Stimulated activated CD4-positive, alpha-beta T cell treated with anti-CD3 and anti-CD28 coated beads, Interleukin-4, amount 100 ng/mL, for 4 hours (primary cell): ENCODE measurements at places on chromosomes 12 and 14.
A peak's percentile ranks its signal among the peaks of the same experiment; 100 is the strongest.

- no peak for DNase-seq
Measured at GRCh38 chr12:103169-103981, 36.8 kb downstream of the IQSEC3 start.

- no peak for DNase-seq
Measured at GRCh38 chr12:105013892-105014291, 27.8 kb downstream of the NOPCHAP1 start.

DNA sequence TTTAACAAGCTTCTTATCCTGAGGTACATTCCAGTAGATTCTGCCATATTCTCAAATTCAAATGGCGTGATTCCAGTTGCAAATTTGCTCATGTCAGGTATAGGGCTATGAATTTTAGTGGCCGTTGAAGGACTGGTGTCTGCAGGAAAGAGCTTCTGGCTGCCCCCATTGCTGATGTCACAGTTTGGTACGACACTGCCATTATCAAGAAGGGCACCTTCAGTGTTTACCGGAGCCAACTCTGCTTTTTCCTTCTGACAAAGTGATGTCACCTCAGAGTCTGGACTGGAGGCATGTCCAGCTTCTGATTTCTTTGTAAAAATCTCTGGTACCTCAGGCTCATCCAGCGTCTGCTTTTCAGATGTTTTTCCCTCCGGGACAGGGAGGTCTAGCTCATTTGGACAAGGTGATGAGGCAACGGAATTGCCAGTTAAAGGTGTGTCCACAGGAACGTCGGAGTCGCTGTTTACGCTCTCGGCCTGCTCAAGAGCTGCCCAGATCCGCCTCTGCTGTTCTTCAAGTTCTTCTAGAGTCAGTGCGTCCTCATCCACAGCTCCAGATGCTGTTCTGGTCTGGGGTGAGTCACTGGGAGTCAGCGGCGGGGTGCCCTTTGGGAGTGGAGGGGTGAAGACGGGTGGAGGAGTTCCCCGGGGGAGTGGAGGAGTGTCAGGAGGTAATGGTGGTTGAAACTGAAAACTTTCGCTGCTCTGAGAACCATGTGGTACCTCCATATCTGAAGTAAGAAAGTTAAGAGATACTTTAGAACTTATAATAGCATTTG lies 27.0 kb downstream of the ZCCHC8 start:
- DNase-seq: peak; percentile 30

GRCh38 chr12:39892146-39892545 lies 213.7 kb downstream of the SLC2A13 start:
- DNase-seq: no peak

DNA sequence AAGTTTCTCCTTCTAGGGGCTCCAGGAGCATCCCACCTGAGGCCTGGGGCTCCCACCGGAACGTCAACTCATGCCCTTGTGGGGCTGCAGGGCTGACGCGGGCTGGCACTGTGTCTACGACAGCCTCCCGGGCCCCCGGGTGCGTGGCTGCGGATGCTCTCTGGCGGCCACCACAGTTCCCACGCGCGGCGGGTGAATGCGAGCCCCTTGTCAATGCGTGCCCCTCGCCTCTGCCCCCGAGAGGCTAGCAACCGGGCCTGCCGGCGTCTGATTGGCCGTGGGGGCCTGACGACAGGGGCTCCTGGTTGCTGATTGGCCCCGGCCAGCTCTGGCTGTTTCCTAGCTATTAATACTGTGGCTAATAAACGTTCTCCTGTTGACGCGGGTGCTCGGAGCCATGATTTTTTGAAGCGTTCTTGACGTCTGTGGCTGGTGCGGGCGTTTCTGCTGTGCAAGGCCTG lies 1.8 kb upstream of the MEG3 start:
- no peak for DNase-seq

DNA sequence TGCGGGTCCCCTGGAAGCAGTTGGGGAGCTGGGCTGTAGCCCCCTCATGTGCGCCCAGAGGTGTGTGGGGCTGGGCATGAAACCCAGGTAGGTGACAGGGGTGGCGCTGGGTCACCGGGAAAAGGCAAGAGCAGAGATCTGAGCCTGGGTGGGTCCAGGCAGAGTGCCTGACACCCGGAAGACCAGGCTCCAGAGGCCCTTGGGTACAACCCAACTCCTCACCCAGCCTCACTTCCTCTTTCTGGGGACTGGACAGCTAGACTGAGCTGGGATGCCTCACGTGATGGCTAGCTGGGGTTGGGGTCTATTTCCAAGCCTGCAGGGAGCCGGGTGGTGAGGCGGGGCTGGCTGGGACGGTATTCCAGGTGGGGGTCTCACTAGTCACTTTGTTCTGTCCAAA lies 16.3 kb upstream of the CYP46A1 start:
- no peak for DNase-seq

DNA sequence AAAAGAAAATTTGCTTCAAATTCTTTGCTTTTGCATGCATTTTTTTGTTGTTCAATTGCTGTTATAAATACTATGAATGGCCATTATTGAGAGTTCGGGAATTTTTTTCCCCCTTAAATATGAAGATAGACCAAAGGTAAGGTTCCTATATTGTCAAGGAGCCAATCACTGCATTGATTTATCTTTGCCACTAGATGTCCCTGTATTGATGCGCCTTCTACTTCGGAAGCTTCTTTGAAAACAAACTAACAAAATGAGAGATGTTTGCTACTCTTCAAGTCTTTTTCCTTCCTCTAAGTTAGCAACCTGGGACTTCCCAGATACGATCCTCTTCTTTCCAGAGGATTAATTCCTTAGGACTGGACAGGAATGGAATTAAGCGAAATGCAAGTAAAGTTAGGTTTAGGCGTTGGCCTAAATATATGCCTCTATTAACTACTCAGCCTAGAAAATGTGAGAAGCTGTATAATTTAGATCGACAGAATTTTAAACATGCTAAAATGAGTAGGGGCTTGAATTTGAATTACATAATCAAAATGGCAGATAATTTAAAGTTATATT lies 318.1 kb downstream of the AEBP2 start:
- DNase-seq: no peak

DNA sequence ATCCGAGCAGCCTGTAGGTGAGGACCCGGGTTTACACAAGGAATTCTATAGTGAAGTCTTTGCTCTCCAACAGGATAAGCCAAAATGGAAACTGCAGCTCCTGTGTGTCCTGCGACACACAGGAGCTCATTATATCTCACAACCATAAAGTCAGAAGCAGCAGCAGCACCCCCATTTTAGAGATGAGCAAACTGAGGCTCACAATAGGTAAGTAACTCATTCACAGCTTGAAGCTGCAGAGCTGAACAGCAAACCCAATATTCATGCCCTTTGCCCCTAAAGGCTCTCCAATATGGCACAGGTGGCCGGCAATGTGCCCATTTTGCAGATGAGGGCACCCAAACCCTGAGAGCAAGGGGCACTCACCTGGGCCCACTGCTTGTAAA lies 4.6 kb downstream of the NCOR2 start:
- DNase-seq: no peak

DNA sequence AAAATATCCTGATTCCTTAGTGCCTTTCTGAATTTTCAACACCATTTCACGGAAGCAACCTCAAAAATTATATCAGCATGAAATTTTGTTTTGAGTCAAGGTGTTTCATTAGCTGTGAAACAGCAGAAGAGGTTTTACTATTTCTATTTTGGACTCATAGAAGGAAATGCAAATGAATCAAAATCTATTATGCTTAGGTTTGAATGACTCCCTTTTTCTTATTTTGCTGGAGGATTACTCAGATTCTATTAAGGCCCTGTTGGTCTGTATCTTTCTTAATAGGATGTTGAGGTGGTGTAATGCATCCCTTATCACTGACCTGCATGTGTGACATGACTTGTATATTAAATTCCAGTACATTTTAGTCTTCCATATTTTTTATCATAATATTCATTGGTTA lies 165.8 kb downstream of the TMTC2 start:
- no peak for DNase-seq
